ENCODE measurements at places on chromosomes 1 and 21.
A peak's percentile ranks its signal among the peaks of the same experiment; 100 is the strongest.

DNA sequence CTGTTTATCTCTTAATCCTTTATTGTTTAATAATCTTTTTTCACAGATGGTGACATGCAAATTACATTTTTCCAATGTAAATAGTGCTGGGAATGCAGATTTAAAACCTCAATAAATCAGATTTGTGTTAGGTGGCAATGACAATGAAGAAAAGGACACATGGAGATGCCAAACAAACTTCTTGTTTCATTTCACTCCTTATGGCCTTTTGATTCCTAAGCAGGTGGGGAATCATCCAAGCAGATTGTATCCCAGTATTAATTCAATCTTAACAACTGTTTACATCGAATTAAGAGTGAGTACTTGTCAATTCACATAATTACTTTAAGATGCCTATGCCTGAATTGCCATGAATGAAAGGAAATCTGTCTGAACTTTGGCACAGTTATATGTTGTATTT is 98.9 kb upstream of the RGS18 start:
- no peak for DNase-seq

DNA sequence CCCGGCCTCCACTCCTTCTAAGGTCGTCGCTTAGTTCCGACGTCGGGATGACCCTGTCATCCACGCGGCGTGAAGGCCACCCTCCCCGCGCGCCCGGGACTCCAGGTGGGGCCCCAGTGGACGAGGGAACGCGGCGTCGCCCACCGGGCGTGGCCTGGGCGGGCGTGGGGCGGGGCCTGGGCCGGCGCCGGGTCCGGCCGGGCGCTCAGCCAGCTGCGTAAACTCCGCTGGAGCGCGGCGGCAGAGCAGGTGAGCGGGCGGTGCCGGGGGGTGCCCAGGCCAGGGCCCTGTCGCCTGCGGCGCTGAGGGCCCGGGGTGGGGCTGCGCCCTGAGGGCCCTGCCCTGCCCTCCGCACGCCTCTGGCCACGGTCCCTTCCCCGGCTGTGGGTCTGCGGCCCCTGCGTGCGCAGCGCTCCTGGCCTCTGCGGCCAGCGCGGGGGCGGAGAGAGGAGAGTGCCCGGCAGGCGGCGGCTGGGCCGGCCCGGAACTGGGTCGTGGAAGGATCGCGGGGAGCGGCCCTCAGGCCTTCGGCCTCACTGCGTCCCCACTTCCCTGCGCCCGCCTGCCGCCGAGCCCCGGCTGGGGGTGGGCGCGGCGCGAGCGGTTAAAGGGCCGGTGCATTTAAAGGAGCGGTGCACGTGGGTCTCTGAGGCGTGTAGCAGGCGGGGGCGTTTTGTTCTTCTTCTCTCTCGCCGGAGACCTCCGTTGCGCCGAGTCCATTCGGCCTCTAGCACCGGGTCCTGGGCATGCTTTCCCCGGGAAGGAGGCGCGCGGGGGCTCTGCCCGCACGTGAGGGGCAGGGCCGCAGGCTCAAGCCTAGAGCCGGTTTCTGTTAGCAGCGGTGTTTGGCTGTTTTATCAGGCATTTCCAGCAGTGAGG is at the start of gene PSEN2:
Gene PSEN2 (plus strand): TSS at position 216 of the 879 bp plus-strand sequence. CDS start 11,292 bp downstream, outside the sequence.
- peak; percentile 88 for DNase-seq

DNA sequence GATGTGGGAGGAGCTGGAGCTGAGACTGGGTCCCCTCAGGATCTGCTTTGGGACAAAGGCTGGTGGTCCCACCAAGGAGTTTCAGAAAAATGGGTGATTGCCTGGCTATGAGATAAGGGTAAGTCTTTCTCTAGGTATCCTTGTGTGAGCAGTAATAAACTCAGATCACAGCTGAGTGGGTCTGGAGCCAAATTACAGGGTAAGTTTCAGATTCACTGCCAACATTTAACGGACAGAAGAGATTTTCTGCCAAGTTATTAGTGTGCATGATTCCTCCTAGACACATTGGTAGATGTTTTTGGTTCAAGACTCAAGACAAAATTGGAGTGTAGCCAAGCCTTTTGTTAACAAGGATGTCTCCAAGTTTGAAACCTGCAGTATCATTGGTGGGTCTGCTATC is 7.5 kb downstream of the CD1B start:
- no peak for DNase-seq

DNA sequence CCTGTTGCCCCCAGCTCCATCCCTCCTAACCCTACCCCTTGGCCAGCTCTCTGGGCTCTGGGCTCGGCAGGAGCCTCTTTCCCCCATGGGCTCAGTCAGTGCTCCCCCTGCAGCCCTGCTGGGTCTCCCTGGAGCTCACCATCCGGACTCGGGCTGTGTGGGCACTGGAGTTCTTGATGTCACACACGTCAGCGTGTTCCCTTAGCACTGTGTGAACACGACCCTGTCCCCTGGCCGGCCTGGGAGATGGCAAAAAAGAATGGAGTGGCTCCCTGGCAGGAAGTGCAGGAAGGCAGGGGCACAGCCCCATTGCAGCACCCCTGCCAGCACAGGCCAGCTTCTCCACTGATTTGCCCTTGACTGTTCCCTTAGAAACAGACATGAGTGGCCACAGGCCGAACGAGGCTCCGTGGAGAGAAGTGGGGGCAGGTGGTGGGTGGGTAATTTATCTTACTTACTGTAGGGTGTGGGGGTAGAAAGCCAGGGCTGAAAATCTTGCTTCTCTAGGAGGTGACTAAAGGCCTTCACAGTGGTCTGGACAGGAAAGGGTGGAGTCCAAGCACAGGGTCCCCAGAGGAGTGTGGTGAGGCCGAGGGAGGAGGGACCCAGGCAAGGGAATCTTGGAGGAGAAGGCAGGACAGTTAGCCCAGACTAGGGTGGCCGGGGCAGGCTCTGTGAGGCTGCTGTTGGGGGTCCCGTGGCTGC is 381.7 kb upstream of the VAMP3 start:
- no peak for DNase-seq

DNA sequence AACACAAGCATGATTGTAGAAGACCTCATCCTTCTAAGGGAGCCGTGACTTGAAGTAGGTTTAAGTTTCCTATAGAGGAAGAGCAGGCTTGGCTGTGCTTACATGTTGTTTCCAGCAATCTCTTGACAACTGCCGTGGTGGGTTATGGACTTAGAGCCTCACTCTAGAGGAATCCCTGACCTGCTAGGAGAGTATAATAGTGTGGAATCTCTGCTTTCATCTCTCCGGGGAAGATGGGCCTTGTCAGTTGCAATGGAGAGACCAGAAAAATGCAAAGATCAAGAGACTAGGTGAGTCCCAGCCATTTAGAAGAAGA is 137.6 kb downstream of the MIS18A start:
- DNase-seq, result no peak

DNA sequence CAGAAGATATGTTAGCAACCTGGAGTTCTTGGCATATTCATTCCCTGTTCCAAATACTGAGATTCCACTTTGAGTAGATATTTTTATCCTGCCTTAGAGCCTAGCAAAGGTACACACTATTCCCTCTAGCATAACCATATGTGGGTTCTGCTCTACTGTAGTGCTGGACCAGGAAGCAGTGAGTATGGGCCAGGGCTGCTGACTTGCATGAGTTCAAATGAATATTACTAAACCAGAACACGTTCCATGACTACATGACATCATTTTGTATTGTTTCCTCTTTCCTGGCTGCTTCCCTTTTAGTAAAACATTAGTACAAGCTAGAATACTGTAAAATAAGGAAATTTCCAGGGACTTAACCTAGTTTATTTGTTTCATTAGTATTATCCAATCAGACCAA is 41.1 kb downstream of the TNFSF18 start:
- no peak for DNase-seq

DNA sequence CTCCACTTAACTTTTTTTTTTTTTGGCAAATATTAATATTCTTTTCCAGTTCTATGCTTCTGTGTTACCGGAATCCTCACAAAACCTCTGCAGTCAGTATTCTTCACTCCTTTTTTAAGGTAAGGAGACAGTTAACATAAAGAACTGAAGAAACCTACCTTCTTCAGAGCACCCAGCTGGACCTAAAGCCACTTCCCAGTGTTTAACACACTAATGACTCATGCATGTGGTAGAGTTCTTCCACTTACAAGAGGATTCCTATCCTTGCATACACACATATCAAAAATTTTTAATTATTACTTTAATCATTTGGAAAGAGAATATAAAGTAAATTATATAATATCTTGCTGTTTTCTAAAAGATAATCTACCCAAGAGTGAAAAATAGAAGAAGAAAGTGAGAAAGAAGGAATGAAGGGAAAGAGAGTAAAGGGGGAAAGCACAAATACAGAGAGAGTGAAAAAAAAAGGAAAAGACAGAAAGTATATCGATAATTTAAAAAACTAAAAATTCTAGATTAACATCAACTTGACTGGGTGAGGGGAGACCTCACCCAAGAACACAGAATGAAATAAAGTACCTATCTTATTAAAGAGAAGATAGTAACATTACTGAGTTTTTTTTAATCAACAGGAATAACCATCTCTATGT is 54.9 kb downstream of the ENAH start:
- no peak for DNase-seq

DNA sequence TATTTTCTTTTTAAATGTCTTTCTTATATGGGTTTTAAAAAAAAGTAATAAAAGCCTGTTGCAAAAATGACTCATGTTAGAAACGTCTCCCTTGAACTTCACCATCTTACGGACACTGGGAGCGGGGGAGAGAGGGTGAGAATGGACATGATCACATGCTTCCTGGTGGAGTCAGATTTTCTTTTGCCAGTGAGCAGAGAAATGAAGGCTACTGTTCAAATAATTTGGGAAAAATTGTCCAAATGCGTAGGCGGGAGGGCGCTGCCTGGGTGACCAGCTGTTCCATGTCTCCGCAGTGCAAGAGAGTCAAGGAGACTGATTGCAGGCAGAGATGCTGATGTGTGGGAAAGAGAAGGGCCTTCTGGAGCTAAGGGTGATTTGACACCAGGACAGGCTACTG is 23.1 kb downstream of the EIF2D start:
- DNase-seq, result no peak

- DNase-seq, result peak; percentile 67
Observed at GRCh38 chr1:185045814-185046492, 595 bp downstream of the RNF2 start.

DNA sequence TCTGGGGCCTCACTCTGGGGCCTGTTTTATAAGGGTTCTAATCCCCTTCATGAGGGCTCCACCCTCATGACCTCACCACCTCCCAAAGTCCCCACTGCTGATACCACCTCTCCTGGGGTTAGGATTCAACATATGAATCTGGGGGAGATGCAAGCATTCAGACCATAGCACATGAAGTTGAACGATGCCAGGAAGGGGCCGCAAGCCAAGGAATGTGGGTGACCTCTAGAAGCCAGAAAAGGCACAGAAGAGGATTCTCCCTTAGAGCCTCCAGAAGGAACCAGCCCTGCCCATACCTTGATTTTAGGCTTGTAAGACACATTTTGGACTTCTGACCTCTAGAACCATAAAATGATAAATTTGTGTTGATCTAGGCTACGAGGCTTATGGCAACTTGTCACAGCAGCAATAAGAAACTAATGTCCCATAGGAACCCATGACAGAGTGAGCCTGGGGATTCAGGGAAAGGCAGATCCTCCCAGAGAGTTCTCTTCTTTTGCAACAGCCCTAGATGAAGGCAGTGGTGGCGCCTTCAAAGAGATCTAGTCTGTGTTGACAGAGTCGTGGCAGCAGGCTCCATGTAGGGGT is 27.9 kb downstream of the TRIM67 start:
- DNase-seq, result no peak

GRCh38 chr1:235027076-235027861 is 101.4 kb downstream of the TOMM20 start:
- no peak for DNase-seq

GRCh38 chr1:58573705-58574591 is 3.1 kb downstream of the TACSTD2 start:
- peak; percentile 76 for DNase-seq

All from GM10248 (cell line).